Dermis microvascular lymphatic vessel endothelial cell (primary cell): ENCODE measurements at places on chromosomes 11 and 22.

DNA sequence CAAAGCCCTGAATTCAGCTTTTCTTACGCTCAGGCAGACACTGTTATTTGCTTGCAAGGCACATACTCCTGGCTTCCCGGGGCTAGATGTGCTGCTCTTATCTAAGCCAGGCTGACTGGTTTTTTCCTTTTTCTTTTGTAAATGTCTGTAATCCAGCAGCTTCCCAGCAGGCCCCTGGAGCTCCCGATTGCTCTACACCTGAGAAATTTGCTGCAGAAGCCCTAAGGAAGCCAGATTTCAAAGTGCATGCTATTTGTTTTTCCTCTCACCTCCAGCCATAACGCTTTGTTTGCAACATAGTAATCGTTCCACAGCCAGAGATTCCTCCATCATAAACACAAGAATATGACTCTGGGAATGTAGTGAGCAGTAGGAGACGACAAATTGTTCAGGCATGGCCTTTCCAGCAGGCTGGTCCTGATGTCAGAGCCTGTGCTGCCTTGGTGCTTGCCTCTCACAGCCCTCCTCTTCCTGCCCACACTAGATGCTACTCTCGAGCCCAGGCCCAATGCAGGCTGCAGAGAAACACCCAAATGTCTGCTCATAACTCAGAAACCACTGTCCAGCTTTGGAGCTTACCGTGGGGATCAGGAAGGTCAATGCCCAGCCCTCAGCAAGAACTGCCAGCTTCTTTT, 54.7 kb upstream of the SLC6A5 start:
- no peak for DNase-seq

DNA sequence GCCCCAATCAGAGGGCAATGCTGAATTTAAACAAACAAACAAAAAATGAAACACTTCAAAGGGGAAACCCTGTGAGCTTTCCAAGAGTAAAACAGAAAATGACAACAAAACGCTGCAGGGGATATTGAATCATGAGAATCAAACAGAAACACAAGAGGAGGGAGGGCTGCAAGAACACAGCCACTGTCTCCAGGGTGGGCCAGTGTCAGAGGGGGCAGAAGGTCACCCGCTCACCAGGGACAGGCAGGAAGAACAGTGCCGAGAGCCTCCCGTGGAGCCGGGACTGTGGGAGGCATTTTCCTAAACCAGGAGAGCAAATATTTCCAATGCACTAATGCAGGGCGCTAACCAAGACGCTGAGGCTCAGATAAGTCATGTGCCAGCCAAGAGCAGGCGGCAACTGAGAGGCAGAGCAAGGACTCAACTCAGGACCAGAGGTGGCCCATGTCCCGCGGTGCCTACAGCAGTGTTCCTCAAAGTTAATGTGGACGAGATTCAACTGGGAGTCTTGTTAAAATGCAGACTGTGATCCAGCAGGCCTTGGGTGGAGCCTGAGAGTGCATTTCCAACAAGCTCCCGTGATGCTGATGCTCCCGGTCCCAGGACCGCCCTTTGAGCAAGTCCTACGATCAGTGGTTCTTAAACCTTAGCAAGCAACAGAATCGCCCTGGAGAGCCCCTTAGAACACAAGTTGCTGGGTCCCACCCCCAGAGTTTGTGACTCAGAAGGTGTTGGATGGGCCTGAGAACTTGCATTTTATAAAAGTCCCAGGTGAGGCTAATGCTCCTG, 197.2 kb downstream of the TENM4 start:
- DNase-seq = no peak

- no peak for DNase-seq
Measured at GRCh38 chr22:17007257-17007656, 765 bp downstream of the GAB4 start.

GRCh38 chr11:8192896-8193209, 24.0 kb upstream of the RIC3 start:
- no peak for DNase-seq

- peak; percentile 44 for DNase-seq
Measured at GRCh38 chr11:48170241-48171233, 46.1 kb upstream of the OR4B1 start.

- no peak for DNase-seq
Measured at GRCh38 chr11:72259490-72259889, 15.5 kb upstream of the PHOX2A start.
